ENCODE measurements at places on chromosomes 5 and 9.

DNA sequence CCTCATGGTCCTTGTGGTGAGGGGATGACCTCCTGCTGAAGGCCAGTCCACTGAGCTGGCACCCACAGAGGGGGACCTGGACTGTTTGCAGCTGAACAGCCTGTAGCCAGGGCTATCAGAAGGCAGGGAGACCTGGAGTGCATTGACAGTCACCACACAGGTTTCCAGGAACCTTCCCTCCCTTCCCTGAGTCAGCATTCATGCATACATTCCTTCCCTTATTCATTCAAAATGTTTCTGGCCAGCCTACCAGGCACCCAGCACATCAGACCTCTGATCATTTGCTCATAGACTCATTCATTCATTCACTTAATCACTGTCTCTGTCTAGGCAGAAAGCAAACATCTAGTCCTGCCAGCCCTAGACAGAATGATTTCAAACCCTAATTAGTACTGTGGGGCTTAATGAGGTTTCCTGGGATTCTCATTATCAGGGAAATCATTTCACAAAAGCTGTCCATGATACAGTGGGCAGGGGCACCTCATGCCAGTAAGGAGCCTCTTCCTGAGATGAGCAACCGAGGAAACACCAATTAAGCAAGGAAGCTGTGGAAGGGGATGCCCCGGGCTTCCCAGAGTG lies 110.1 kb upstream of the PPP1R26 start:
- no peaks in the 10 kb centered on the region for H3K27me3 ChIP-seq
- peaks cover 4% of the 10 kb centered on the region for H3K4me1 ChIP-seq
- H3K36me3 ChIP-seq, result no peaks in the 10 kb centered on the region

- peaks cover 17% of the 10 kb centered on the region for H3K27me3 ChIP-seq
- no peak overlapping the region for H3K4me3 ChIP-seq
- DNase-seq, result no peak
- H3K4me1 ChIP-seq, result no peaks in the 10 kb centered on the region
Measured at GRCh38 chr5:159801303-159801702, 115.0 kb upstream of the ADRA1B start.

- no peaks in the 10 kb centered on the region for H3K27me3 ChIP-seq
- no peak for DNase-seq
- no peaks in the 10 kb centered on the region for H3K4me1 ChIP-seq
- H3K27ac ChIP-seq, result no peak overlapping the region
- no peak overlapping the region for H3K4me3 ChIP-seq
- no peaks in the 10 kb centered on the region for H3K36me3 ChIP-seq
Measured at GRCh38 chr9:116497095-116497890, 189.8 kb upstream of the TRIM32 start.

DNA sequence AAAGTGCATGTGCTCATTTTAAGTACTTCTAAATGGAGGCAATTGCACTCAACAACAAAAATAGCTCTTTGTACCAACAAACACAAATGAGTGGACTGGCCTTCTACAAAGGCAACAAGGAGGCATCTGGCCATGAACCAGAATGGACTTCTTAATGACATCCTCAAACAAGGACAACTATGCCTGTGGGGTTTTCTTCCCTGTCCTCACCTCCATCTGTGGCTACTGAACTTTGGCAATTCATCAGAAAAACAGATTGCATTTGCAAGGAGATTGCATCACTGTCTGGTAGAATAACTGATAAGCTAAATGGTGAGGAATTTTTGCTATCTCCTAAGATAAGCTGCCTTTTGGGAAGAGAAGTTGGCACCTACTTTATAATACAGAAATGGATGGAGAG lies 447.3 kb upstream of the CCNG1 start:
- no peak for DNase-seq
- H3K4me1 ChIP-seq, result no peaks in the 10 kb centered on the region
- H3K4me3 ChIP-seq, result no peak overlapping the region
- H3K27me3 ChIP-seq, result no peaks in the 10 kb centered on the region
- H3K36me3 ChIP-seq, result no peaks in the 10 kb centered on the region
- H3K27ac ChIP-seq, result no peak overlapping the region

DNA sequence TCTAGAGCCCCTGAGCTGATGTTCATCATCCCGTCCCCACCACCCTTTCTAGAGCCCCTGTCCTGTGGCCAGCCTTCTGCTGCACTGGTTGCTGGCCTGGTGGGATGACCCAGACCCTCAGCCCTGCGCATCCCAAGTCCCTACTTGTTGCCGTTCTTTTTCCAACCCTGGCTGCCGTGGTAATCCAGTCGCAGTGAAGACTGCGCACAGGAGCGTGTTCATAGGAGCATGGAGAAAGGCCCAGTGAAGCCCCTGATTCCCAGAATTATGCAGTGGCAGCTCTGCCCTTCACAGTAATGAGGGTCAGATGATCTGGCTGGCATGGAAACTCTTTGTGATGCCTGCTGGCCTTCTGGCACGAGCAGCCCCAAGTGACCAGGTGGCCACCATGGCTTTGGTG lies 183.3 kb downstream of the CACNA1B start:
- no peaks in the 10 kb centered on the region for H3K27me3 ChIP-seq
- no peaks in the 10 kb centered on the region for H3K36me3 ChIP-seq
- no peaks in the 10 kb centered on the region for H3K4me1 ChIP-seq
- DNase-seq, result no peak
- no peak overlapping the region for H3K27ac ChIP-seq

GRCh38 chr9:6634444-6634843 lies 11.1 kb downstream of the GLDC start:
- H3K4me3 ChIP-seq, result no peak overlapping the region
- no peaks in the 10 kb centered on the region for H3K4me1 ChIP-seq
- no peaks in the 10 kb centered on the region for H3K36me3 ChIP-seq
- DNase-seq, result no peak

- DNase-seq, result no peak
- H3K4me3 ChIP-seq, result no peak overlapping the region
- H3K36me3 ChIP-seq, result no peaks in the 10 kb centered on the region
Measured at GRCh38 chr9:127185931-127186781, 63.7 kb upstream of the ANGPTL2 start.

DNA sequence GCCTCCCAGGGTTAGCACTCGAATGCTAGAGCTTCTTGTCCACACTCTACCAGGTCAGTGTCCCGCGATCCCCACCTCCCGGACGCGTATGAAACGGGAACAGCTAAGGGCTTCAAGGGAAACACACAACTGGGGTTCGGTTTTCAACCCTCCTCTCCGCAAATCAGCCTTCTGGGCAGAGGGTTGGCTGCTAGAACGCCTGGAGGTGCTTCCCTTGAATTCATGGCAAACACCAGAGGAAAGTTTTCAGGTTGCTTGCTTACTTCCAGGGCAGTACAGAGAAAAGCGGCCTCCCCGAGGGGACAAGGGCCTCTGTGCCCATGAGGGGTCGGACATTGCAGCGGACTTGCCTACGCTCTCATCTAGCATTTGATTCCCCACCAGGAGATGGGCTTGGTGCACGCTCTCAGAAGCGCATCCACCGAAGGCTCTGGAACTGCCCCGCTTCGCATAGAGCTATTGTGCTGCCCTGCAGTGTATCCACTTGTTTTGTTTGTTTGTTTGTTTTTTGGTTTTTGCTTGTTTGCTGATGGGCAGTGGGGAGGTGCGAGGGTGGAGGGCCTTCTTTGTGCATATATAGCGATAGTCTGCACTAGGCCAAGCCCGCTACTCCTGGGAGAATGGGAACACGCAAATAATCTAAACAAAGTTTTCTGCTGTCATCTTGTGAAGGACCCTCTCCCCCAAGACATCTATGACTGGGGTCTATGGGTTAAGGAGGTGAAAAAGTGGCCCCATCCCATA lies 1.3 kb upstream of the DMRT3 start:
- H3K27ac ChIP-seq, result no peak overlapping the region
- DNase-seq, result no peak
- H3K27me3 ChIP-seq, result peaks cover 99% of the 10 kb centered on the region
- no peaks in the 10 kb centered on the region for H3K36me3 ChIP-seq
- no peak overlapping the region for H3K4me3 ChIP-seq

DNA sequence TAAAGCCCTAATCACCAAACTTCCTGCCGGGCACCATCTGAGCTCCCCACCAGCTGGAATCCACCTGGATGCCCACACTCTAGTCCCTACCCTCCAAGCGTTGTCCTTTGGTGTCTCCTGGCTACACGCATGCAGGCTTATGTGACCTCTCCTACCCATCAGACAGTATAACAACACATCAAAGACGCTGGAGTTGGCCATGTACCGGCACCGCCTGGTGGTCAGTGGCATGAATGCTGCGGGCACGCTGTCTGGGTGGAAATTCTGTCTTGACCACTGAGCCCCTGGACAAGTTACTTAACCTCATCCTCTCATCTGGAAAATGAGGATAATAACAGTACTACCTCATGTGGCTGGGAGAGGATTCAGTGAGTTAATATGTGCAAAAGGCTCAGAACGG lies 23.4 kb upstream of the CORO2A start:
- no peaks in the 10 kb centered on the region for H3K36me3 ChIP-seq
- no peaks in the 10 kb centered on the region for H3K4me1 ChIP-seq
- DNase-seq, result no peak

- no peak overlapping the region for H3K27ac ChIP-seq
- H3K4me1 ChIP-seq, result no peaks in the 10 kb centered on the region
- no peak overlapping the region for H3K4me3 ChIP-seq
- peak; percentile 22 for DNase-seq
- no peaks in the 10 kb centered on the region for H3K36me3 ChIP-seq
Measured at GRCh38 chr9:35859310-35859989, 10.8 kb downstream of the OR13J1 start.

- H3K4me3 ChIP-seq, result no peak overlapping the region
- H3K36me3 ChIP-seq, result no peaks in the 10 kb centered on the region
- H3K27ac ChIP-seq, result no peak overlapping the region
- H3K4me1 ChIP-seq, result peaks cover 33% of the 10 kb centered on the region
- DNase-seq, result no peak
Measured at GRCh38 chr9:134381671-134382516, 55.6 kb downstream of the RXRA start.

DNA sequence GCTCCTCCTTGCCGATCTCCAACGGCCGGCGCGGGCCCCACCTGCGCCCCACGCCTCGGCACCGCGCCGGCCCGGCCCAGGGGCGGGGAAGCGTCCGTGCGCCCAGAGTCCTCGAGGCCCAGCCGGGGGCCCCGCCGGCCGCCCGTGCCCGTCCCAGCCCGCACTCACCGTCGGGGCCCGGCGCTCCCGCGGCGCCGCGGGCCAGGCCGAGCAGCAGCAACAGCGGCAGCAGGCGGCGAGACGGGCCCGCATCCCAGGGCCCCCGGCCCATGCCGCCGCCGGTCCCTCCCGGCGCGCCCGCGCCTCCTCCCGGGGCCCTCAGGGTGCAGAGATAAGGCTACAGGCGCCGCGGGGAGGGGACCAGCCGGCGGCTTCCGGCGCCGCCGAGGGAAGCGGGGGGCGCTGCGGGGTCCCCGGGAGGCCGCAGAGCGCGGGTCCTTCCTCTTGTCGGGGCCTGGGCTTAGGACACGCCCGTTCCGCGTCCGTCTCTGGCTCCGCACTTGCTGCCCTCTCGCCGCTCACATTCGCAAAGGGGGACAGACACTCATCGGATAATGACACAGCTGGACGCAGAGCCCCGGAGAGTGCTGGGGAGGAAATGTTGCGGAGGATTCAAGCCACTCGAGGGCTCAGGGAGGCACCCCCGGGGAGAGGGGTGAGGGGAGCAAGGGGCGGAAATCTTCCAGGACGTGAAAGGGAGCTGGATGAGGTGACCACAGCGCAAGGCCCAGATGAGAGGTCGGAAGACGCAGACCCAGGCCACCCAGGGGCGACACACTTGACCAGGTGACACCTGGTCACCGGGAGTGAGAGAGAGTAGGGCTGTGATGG lies at the start of gene SUSD1:
TSS of gene SUSD1 (minus strand) at position 333 of the 831 bp plus-strand sequence. CDS start at position 271, 62 bp downstream.
- no peaks in the 10 kb centered on the region for H3K4me1 ChIP-seq
- H3K4me3 ChIP-seq, result peak within 1 kb of the TSS; percentile 70
- no peaks in the 10 kb centered on the region for H3K36me3 ChIP-seq
- no peaks in the 10 kb centered on the region for H3K27me3 ChIP-seq
- peak; percentile 47 for DNase-seq
- peak within 1 kb of the TSS; percentile 59 for H3K27ac ChIP-seq

GRCh38 chr9:91416096-91416712 lies 7.4 kb downstream of the NFIL3 start:
- H3K27me3 ChIP-seq, result no peaks in the 10 kb centered on the region
- no peak overlapping the region for H3K4me3 ChIP-seq
- no peak overlapping the region for H3K27ac ChIP-seq
- DNase-seq, result no peak

DNA sequence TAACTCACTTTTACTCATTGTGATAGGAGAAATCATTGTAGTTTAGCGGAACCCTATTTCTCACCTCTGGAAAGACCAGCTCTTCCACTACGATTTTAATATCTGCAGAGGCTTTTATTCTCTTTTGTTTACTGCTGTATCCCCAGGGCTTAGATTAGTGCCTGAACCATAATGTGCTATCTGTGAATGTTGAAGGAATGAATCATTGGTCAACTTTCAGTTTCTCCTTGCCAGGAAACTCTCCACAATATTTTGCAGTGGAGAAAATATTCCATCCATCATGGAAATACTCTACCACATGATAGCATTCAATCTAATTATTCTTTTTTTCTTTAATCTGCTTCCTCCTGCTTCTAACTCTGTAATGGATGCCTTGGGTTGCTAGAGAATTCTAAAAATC lies 263.5 kb upstream of the PTPRD start:
- no peaks in the 10 kb centered on the region for H3K27me3 ChIP-seq
- no peaks in the 10 kb centered on the region for H3K36me3 ChIP-seq
- H3K4me1 ChIP-seq, result peaks cover 11% of the 10 kb centered on the region
- peak overlapping the region; percentile 60 for H3K27ac ChIP-seq
- H3K4me3 ChIP-seq, result no peak overlapping the region
- no peak for DNase-seq

- H3K27me3 ChIP-seq, result peaks cover 29% of the 10 kb centered on the region
- no peaks in the 10 kb centered on the region for H3K36me3 ChIP-seq
- no peak overlapping the region for H3K27ac ChIP-seq
- no peak for DNase-seq
- no peak overlapping the region for H3K4me3 ChIP-seq
Measured at GRCh38 chr9:21267485-21268346, 27.9 kb upstream of the IFNA14 start.

DNA sequence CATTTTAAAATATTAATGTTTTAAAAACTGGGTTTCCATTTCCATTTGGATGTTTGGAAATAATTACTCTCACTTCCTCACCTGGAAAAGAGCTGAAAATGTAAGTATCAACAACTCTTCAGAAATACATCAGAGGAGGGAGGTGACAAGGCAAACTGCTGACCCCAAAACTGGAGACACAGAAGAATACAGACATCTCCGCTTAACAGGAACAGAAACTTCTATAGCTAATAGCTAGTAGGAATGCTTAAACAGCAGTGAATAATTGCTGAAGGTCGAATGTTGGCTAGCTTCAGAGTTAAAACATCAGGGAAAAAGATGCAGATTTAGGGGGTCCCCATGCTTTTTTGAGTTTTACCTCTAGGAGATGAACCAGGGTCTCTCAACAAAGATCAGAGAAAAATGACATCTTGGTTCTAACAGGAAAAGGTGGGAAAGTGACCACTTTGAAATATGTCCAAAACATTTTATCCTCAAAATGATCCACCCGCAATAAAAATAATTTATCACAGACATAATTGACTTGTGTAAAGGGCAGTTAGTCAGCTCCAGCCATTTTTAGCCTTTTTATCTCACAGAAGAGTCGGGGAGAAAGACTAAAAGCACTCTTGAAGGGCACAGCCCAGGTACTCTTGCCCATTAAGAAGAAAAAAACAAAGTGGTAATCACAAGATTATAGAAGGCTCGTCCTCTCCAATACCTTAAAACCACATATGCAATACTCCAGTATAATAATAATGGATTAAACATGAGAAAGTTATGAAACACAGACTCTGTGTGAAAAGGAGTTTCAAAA lies 1474.9 kb downstream of the EFNA5 start:
- no peaks in the 10 kb centered on the region for H3K36me3 ChIP-seq
- H3K4me1 ChIP-seq, result no peaks in the 10 kb centered on the region
- DNase-seq, result no peak
- H3K27me3 ChIP-seq, result no peaks in the 10 kb centered on the region
- no peak overlapping the region for H3K27ac ChIP-seq
- no peak overlapping the region for H3K4me3 ChIP-seq

GRCh38 chr9:88477300-88477751 lies 57.7 kb upstream of the NXNL2 start:
- DNase-seq, result no peak
- H3K4me3 ChIP-seq, result no peak overlapping the region
- H3K27me3 ChIP-seq, result no peaks in the 10 kb centered on the region
- peaks cover 4% of the 10 kb centered on the region for H3K4me1 ChIP-seq
- H3K36me3 ChIP-seq, result peaks cover 27% of the 10 kb centered on the region
